ENCODE measurements at places on chromosomes 12 and 14.
A peak's percentile ranks its signal among the peaks of the same experiment; 100 is the strongest.

DNA sequence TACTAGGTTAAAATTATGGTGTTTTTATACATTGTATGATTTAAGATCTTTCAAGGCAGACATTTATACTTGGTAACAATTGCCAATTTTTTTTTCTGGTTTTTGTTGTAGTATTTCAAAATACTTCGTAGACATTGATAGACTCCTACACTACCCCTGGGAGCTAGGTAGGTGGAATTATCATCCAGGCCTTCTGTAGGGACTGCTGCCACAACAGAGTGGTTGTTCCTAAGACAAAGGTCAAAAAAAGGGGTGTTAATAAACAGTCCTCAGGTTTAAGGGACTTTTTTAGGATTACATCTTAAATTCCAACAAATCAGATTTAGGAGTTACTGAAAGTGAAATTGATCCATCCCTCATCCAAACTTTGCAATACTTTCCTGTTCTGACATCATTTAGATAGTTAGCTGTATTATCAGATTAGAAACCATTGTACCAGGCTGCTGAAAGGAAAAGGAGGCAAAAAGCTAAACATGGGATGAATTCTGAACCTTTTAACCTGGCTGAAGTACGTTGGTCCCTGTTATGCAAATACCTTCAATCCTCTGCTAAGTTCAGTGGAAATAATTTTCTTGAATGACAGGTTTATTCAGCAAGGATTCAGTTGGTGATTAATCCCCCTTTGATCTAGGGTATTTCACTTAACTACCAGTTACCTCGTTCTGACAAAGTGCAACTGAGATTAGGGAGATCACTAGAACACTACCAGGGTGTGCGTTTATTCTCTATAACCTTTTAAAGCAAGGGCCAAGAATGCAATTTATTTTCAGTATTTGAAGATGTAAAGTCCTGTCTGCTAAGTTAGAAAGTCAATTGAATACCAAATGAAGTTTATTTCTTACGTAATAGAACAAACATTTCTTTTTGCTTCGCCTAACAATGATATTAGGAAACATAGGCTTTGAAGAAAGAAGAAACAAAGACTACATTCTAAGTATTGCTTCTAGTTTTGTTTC lies 23.2 kb downstream of the AP5M1 start:
- no peak for DNase-seq

DNA sequence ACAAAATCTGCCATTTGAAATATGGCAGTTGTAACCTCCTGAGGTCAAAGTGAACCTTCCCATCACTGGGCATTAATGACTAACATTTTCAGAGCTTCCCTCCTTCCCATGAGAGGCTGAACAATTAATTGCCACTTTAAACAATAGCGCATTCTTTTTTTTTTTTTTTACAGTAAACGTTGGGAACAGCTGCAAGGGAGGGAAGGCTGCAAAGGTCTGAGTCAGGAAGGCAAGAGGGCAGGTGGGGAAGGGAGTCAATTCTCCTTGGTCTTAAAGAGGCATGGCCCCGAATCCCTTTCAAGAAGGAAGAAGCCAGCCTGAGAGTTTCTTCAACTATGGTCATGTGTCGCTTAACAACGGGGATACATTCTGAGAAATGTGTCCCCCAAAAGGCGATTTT lies 41.0 kb upstream of the PLEKHG3 start:
- DNase-seq = no peak

DNA sequence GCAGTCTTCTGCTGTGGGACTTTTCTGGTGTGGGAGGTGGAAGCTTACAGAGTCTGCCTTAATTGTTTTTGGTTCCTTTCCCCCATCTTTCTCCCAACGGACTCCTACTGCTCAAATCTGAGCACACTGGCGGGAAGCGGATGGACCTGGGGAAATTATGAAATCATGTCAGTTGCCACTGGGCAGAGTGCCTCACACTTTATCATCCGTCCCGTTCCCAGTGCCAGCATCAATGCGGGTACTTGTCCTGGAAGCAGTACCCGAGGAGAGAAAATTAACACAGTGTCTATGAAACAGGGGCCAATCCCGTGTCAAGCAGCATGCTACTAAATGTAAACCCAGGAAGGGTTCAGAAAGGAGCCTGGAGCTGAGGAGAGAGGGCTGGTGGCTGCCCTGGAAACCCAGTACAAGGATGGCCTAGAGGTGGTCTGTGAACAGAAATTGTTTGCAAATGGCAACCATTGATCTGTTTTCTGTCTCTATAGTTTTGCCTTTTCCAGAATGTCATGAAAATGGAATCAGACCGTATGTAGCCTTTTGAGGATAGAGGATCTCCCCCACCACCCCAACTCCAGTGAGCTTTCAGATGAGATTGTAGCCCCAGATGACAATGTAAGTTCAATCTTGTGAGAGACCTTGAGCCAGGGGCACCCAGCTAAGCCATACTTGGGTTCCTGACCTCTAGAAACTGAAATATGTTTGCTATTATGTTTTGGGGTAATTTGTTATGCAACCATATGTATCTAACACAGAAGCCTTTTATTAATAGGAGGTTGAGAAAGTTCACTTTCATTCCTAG lies 908 bp upstream of the CDKL1 start:
- DNase-seq = peak; percentile 34

- no peak for DNase-seq
Observed at GRCh38 chr12:60196366-60196765, 600.5 kb downstream of the SLC16A7 start.

- no peak for DNase-seq
Observed at GRCh38 chr14:85701763-85702162, 171.8 kb downstream of the FLRT2 start.

- no peak for DNase-seq
Observed at GRCh38 chr12:93287149-93287548, 90.6 kb upstream of the NUDT4 start.

- DNase-seq = peak; percentile 48
Observed at GRCh38 chr14:96424109-96424989, 32.4 kb downstream of the AK7 start.

DNA sequence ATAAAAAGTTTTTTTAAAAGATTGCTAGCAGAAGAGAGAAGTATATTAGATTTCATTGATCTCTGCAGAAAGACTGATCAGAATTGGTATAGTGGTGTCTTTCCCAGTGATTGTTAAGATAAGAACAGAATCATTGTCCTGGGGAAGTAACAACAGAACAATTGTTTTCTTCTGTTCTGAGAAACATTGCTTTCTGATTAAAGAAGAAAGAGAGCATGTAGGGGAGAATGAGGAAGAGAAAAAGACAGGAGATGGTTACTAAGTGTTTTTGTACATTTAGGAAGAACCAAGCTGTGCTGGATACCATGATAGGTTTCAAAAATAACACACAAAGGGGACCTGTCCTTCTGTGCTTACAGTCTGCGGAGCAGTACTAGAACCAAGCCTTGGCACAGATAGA lies 5.0 kb downstream of the USP30 start:
- DNase-seq = no peak

DNA sequence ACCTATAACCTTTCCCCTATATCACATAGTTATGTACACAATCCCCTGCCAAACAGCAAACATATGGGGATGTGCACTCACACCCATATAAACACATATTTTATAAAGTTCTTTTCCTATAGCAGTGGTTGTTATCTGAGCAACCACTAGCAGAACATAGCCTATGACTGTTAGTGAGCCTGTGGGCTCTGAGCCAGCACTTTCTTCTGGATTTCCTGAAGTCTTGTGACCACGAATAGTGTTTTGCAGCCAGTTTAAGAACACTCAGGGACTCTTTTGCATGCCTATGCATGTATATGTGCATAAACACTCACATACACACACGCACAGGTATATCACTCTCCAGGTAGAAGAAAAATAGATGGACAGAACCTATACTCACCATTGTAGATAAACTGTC lies 17.1 kb downstream of the TESPA1 start:
- peak; percentile 22 for DNase-seq

DNA sequence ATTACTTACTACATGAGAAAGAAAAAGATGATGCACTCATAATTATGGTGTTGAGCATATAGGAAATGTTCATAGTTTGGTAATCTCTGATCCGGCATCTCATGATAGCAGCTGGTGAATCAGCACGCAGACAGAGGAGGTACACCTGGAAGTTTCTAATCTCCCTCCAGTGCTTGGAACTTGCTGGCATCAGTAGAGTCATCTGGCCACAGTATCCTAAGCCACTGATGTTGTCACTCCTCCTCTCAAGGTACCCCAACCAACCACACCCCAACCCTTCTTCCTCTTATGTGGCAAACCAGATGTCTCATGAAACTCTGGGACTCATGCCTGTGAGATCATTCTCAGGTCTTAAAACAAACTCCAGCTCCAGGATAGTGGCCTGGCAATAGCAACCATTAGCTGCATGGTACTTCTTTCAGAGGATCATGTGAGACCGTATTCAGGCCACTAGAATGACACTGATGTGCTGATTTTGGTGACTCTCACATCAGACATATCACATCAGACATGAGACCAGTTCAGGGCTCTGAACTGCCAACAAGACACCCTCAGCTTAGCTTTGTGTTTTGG lies 143.0 kb downstream of the RASSF9 start:
- no peak for DNase-seq
